ENCODE measurements at places on chromosomes 6 and 20. TPM values are rescaled to one million over a fixed set of nuclear protein-coding genes. Genes with fewer than 3 reads are reported as not detected.

PBOV1 gene
- total RNA-seq: not detected

AGER gene
- 1.4 TPM for total RNA-seq

IL17F gene
- total RNA-seq: not detected

C20orf202 gene
- total RNA-seq: not detected

NR2E1 gene
- total RNA-seq: not detected

Data from right lobe of liver (tissue), 6 donors.